Caco-2 (cell line): ENCODE measurements at places on chromosomes 11 and 22. TPM values are rescaled to one million over a fixed set of nuclear protein-coding genes. Genes with fewer than 3 reads are reported as not detected.
A peak's percentile ranks its signal among the peaks of the same experiment; 100 is the strongest.

- DNase-seq, result peak; percentile 66
Measured at GRCh38 chr11:96464700-96465307, 75.0 kb downstream of the JRKL start.

GRCh38 chr11:18761144-18761543 lies 30.5 kb downstream of the PTPN5 start:
- DNase-seq, result no peak

The WNT7B gene
- total RNA-seq, result 0.57 and 0.77 TPM in 2 replicates

DNA sequence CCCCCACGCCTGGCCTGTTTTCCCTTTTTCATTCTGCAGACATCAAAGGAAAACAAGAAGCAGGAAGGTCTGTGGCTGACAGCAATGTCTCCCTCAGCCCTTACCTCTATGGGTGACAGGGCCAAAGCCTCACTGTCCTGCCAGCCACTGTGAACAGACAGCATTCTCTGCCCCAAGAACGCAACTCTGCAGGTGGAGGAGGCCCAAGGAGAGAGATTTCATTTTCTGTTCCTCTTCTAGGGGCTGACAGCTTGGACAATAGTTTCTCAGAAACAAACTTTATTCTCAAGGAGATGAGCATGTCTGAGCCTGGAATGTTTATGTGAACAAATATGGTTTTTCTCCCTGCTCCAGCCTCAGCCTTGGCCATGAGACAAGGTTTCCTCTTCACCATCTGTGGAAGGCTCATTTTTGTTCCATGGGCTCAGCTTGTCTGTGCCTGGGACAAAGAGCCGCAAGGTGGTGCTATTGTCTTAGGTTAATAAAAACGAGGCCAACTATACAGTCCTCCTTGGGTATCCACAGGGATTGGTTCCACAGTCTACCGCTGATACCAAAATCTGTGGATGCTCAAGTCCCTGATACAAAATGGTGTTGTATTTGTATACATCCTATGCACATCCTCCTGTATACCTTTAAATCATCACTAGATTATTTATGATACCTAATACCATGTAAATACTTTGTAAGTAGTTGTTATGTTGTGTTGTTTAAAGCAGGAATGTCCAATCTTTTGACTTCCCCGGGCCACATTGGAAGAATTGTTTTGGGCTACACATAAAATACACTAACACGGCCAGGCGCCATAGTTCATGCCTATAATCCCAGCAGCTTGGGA lies 5.8 kb downstream of the PIWIL3 start:
- DNase-seq, result peak; percentile 69

The SLC22A25 gene
- 0.16 TPM in 1 of 2 replicates, not detected in the other for total RNA-seq

DNA sequence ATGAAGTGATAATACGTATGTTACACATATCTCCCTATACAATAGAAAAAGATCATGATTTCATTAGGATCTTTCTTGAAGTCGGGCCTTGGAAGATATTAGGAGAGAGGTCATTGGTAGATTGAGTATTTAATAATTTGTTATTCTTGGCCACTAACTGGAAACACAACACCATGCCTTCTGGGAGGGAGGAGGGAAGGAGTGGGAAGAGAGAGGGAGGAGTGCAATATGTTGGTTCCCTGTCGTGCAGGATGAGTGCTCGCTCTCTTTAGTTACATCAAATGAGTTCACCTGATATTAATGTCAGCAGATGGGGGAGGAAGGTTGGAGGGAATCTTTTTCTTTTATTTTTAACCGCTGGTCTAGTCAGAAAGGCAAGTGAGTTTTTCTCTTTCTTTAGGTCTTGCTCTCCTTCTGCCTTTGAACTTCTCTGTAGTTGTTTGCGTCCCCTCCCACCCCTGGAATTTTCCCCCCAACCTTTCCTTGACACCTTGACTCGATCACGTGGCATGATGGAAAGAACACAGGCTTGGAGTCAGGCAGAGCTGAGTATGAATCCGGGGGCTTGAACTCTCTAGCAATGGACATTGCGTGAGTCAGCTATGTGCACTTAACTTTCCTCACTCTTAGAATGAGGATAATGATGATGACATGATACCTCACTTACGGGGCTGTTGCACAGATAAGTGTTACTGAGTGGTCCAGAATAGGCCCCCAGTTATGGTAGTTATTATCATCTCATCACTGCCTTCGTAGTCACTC lies 6.2 kb downstream of the ADAMTS15 start:
- DNase-seq, result no peak

- no peak for DNase-seq
Measured at GRCh38 chr11:12101318-12101717, 9.1 kb upstream of the MICAL2 start.

GRCh38 chr11:45964911-45965389 lies 42.5 kb downstream of the LARGE2 start:
- DNase-seq, result peak; percentile 71
